Mucosa of descending colon (tissue), 3 donors: ENCODE measurements at places on chromosomes 1 and 21. TPM values are rescaled to one million over a fixed set of nuclear protein-coding genes. Genes with fewer than 3 reads are reported as not detected.

- DNase-seq = no peak
These were observed 60.9 kb downstream of the TBX19 start for GRCh38 chr1:168341483-168341975.

The NEK2 gene
- 1.2 TPM for total RNA-seq

The BRDT gene
- not detected for total RNA-seq

- no peak for DNase-seq
These were observed 11.2 kb downstream of the MEF2D start for GRCh38 chr1:156489166-156489934.

DNA sequence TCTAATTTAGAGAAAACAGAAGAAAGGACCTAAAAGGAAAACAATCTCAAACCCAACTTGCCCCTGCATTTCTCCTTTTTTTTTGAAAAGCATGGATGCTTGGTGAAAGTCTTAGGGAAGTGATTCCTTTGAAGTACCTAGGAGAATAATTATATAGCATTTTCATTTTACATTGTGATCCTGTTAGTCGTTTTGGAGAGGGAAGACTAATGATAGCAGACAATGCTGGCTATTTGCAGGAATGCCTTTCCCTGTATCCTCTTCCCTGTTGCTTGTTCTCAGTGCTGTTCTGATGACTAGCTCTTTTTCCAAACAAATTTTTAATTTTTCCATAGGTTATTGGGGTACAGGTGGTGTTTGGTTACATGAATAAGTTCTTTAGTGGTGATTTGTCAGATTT, 53.9 kb downstream of the LAMC1 start:
- DNase-seq = no peak

DNA sequence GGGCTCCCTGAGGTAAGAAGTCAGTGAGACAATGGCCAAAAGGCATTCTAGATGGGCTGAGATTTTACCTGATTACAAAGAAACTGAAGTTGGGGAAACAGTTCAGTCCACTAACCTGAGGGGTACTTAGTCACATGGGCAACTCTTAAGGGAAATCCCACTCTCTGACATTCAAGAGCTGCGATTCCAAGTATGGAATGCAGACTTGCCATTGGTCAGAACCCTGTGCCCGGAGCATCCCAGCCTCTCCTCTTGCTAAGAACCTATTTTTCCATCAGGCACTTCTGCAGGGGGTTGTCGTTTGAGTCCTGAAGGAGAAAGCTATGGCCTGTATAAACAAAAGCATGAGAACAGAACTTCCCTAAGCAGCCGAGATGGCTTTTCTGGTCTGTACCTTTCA, 434.9 kb upstream of the DAB1 start:
- DNase-seq = no peak

The DENND2C gene
- total RNA-seq = 0.80 TPM

The TSACC gene
- total RNA-seq = 0.87 TPM

- peak; percentile 34 for DNase-seq
These were observed 144.7 kb downstream of the PCBP3 start for GRCh38 chr21:45788198-45788597.

GRCh38 chr1:162856260-162856659, 4.7 kb downstream of the CCDC190 start:
- DNase-seq = no peak

- no peak for DNase-seq
These were observed 205.0 kb downstream of the HIVEP3 start for GRCh38 chr1:41713557-41714327.

The FLG2 gene
- total RNA-seq = not detected

GRCh38 chr1:193519922-193520321, 333.5 kb upstream of the B3GALT2 start:
- DNase-seq = no peak

The DAP3 gene
- 91.4 TPM for total RNA-seq

The DCST2 gene
- total RNA-seq = 2.3 TPM

- peak; percentile 22 for DNase-seq
These were observed 9.6 kb downstream of the COL18A1 start for GRCh38 chr21:45414396-45415187.

The SPRR2F gene
- not detected for total RNA-seq

The AQP10 gene
- total RNA-seq = not detected

GRCh38 chr1:197390856-197391255, 122.8 kb downstream of the CRB1 start:
- no peak for DNase-seq

DNA sequence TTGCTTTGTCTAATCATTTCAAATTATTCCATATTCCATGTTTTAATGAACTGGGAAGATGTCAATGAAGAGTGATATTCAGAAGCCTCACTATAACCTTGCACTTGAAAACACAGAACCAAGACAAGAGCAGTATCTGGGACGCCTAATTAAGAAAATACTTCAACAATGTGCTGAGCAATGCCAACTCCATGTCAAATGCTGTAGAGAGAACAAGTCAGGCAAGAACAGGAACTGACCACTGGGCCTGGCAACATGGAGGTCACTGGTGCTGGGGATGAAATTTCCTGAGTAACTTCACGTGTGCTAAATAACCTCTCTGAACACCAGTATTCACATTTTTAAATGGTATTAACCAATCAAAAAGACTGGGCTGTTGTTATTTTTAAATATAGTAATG, 22.8 kb downstream of the HEATR1 start:
- DNase-seq = no peak

- DNase-seq = no peak
These were observed 50.1 kb upstream of the RWDD3 start for GRCh38 chr1:95183952-95184351.

The WASF2 gene
- 159 TPM for total RNA-seq

The NID1 gene
- total RNA-seq = 118 TPM

GRCh38 chr1:233031521-233031920, 81.1 kb downstream of the NTPCR start:
- no peak for DNase-seq

The APOBEC4 gene
- not detected for total RNA-seq

The RNF186 gene
- 41.0 TPM for total RNA-seq

DNA sequence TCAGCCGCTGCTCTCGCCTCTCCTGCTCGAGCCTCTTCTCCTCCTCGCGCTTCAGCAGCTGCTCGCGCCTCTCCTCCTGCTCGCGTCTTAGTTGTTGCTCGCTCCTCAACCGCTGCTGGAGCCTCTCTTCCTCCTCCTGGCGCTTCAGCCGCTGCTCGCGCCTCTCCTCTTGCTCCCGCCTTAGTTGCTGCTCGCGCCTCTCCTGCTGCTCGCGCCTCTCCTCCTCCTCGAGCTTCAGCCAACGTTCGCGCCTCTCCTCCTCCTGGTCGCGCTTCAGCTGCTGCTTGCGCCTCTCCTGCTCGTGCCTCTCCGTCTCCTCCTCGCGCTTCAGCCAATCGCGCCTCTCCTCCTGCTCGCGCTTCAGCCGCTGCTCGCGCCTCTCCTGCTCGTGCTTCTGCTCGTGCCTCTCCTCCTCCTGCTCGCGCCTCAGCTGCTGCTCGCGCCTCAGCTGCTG, 3.7 kb downstream of the TCHH start:
- DNase-seq = peak; percentile 35

The CR2 gene
- not detected for total RNA-seq

The FNBP1L gene
- total RNA-seq = 44.4 TPM

- DNase-seq = no peak
These were observed 667 bp upstream of the CYB561D1 start for GRCh38 chr1:109493227-109493626.

DNA sequence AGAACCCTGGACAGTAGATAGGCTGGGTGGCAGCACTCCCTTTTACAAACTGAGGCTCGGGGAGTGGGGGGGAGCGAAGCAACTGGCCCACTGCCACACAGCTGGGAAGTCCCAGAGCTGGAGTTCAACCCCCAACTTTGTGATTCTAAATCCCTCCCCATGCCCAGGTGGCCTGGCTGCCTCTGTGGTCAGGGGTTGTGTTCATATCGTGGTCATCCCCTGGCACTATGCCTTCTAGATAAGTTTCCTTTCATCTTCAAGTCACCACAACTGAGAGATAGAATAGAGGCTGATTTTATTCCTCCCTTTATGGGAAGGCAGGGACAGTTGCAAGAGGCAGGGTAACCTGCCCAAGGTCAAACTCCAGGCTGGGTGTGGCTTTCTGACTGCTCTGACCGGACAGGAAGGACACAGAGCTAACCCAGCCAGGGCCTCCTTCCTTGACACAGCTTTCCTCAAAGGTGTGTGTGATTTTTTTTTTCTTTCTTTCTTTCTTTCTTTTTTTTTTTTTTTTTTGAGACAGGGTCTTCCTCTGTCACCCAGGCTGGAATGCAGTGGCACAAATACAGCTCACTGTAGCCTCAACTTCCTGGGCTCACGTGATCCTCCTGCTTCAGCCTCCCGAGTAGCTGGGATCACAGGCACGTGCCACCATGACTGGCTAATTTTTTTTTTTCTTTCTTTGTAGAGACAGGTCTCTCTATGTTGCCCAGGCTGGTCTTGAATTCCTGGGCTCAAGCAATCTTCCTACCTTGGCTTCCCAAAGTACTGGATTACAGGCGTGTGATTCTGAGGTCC, 18.4 kb upstream of the TNFRSF1B start:
- peak; percentile 96 for DNase-seq

The TFF3 gene
- total RNA-seq = 2,641 TPM

- DNase-seq = no peak
These were observed 28.8 kb downstream of the SERBP1 start for GRCh38 chr1:67401443-67401842.

DNA sequence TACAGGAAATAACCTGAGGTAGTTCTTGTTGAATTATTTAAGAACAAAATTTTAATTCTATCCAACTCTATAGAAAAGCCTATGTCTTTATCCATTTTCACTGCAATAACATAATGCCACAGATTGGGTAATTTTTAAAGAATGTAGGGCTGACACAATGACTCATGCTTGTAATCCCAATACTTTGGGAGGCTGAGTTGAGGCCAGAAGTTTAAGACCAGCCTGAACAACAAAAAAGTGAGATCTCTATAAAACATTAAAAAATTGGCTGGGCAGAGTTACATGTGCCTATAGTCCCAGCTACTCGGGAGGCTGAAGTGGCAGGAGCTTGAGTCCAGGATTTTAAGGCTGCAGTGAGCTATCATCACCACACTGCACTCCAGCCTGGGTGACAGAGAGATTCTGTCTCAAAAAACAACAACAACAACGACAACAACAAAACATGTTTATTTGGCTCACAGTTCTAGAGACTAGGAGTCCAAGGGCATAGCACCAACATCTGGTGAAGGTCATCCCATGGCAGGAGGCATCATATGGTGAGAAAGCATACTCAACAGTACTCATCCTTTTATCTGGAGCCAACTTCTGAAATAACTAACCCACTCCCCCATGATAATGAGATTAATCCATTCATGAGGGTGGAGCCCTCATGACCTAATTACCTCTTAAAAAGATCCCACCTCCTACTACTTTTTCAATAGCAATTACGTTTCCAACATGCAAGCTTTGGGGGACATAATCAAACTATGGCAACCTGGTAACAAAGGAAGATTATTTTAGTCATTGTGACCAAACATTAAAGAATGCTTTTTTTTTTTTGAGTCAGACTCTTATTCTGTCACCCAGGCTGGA, 59.6 kb downstream of the ABL2 start:
- DNase-seq = no peak

The CFHR2 gene
- total RNA-seq = not detected

- DNase-seq = no peak
These were observed 22.7 kb downstream of the SYNJ1 start for GRCh38 chr21:32705139-32705538.

The MTARC1 gene
- 47.2 TPM for total RNA-seq

GRCh38 chr1:154954541-154954940, 1.4 kb downstream of the PBXIP1 start:
- no peak for DNase-seq

The CLCA4 gene
- total RNA-seq = 1,448 TPM

- DNase-seq = no peak
These were observed 66.1 kb upstream of the ZNF648 start for GRCh38 chr1:182127656-182128055.

DNA sequence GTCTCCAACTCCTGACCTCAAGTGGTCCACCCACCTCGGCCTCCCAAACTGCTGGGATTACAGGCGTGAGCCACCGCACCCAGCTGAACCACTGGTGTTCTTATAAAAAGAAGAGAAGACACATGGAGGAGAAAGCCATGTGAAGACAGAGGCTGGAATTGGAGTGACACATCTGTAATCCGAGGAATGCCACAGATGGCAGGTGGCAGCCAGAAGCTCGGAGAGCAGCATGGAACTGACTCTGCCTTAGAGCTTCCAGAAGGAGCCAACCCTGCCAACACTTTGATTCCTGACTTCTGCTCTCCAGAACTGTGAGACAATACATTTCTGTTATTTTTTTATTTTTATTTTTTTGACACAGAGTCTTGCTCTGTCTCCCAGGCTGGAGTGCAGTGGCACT, 59.0 kb upstream of the ATP2B4 start:
- no peak for DNase-seq
